ENCODE measurements at places on chromosomes 6 and 20. TPM values are rescaled to one million over a fixed set of nuclear protein-coding genes. Genes with fewer than 3 reads are reported as not detected.
A peak's percentile ranks its signal among the peaks of the same experiment; 100 is the strongest.

DNA sequence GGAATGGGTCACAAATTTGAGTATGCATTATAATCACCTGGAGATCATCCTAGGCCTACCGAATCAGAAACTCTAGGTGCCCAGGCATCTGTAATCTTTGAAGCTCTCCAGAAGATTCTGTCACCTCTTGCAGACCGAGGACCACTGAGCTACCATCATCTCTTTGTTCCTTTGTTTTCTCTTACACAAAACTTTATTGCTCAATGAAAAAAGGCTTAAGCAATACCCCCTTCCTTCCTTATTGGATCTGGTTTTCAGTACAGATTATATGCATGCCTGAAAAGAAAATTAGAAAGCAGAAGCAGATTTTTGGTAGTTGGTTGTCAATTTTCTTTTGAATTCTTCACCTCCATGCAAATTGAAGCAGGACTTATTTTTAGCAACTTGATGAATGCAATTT, 31.3 kb downstream of the STX11 start:
- DNase-seq: no peak

The GLP1R gene
- total RNA-seq: not detected

DNA sequence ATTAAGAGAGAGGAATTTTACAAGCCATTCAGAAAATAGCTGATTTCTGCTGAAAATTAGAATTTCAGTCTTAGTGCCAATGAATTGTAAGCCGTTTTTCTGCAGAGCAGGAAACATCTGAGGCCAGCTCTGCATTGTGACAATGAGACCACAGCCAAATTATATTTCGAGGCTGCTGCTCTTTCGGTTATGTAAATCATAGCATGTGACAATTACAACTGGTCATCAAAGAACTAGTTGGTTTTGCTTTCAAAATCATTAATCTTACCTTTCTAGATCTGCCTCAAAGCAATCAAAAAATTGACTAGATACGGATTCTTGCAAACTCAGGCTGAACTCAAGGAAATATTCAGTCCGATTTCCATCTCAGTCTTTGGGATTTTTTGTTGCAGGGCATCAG, 33.4 kb upstream of the INSM1 start:
- no peak for DNase-seq

GRCh38 chr20:53872081-53872541, 198.3 kb downstream of the BCAS1 start:
- no peak for DNase-seq

- DNase-seq: no peak
These were observed 141.1 kb upstream of the FOXQ1 start for GRCh38 chr6:1170794-1171193.

The NRSN1 gene
- not detected for total RNA-seq

The LTB gene
- 0.29 TPM for total RNA-seq

DNA sequence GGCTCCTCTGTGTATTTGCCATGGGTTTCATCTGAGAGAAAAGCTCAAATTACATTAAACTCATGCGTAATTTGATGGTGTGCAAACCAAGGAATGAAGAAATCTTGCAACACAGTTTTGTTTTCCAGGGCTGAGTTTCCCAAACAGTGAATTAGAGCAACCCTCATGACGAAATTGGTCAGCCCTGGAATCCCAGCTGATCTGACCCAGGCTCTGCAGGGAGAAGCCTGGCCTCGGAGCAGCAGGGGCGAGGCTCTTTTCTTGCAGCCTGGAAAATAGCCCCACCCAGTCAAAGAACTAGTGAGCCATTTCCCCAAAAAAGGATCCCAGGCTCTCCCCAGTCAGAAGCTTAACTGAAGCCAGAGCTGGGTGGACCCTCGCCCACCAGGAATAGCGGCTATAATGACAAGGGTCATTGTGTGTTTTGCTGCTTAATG, 107.3 kb upstream of the SNX9 start:
- DNase-seq: peak; percentile 94

DNA sequence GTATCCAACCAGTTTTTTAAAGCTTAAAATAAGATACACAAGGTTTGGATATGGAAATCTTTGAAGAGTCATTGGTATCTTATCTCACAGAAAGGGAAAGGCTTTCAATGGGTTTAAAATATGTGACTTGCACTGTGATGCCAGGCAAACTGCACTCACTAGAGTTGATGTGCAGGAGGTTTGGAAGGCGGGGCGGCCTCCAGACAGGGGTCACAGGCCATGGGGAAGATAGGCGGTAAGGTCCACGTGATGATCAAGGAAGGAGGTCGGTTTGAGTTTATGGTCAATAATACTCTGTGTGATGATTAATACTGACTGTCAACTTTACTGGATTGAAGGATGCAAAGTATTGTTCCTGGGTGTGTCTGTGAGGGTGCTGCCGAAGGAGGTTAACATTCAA, 9.5 kb upstream of the RAMACL start:
- DNase-seq: no peak

DNA sequence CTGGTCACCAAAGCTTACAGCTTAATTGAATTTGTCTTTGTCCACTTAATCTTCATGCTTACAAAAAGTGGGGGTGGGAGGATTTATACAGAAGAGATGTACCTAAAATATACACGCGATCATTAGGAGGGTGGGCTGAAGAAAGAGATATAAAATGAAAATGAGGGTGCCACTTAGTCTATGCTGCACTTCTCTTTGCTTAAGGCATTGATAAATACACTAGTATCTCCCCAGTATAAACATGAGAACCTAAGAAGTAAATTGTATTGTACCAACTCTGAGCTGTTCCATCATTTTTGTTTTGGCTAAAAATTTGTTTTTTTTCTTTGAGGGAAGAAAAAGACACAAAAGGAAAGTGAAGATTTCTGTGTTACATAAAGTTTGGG, 170.8 kb upstream of the ZNF217 start:
- DNase-seq: no peak

GRCh38 chr6:136466777-136467176, 83.4 kb downstream of the MAP7 start:
- no peak for DNase-seq

- DNase-seq: no peak
These were observed 147.8 kb downstream of the HS3ST5 start for GRCh38 chr6:114195027-114195365.

DNA sequence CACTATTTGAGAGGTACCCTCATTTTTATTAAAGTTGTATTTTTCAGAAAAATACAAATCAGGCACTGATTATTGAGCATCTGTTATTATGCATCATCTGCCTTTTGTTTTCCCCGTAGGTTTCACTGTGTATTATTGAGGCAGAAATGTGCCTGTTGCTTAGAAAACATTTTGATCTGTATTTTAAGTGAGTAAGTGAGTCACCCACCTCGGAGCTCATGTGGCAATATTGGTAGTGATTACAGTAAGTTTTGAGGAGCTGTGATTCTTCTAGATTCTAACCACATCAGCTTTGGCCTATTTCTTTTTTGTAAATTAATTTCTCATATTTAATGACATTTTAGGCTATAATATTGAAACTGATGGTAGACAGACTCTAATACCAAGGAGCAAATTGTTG, 59.6 kb upstream of the LAMP5 start:
- DNase-seq: peak; percentile 1

DNA sequence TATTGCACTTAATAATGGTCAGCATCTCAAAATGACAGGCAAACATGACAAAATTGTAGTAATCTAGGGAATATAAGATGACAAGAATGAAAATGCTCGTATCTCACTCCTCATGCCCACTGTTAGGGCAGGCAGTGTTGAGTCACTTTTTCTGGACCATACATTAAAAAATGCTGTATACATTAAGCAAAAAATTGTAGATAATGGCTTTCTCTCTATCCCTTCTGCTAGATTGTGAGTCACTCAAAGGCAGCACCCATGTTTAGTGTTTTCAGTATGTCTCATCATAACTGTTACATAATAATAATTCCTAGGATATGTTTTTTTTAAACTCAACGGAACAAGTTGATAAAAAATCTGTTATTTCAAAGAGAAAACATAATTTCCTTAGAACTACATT, 199.3 kb downstream of the TENT5A start:
- peak; percentile 21 for DNase-seq

The PRICKLE4 gene
- not detected for total RNA-seq

GRCh38 chr6:32741031-32741960, at the start of gene HLA-DQA2:
Gene HLA-DQA2 (plus strand): TSS chr6:32741391. CDS start chr6:32741444, 53 bp downstream.
- DNase-seq: no peak

GRCh38 chr6:88650979-88651378, 312.4 kb downstream of the RNGTT start:
- DNase-seq: no peak

DNA sequence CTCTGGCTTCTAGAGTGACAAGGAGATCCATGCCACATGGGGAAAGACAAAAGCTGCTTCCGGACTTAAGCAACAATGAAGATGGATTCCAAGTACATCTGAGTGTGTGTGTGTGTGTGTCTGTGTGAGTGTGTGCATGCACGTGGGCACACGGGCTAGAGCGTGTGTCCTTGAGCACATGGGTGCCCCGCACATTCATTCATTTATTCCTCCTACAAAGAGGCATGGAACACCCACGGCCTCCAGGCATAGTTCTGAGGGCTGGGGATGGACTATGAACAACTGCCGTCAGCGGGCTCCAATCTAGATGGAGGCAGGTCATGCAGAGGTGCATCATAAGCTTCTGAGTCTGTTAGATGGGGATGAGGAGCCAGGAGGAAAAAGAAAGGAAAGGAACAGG, 49.1 kb downstream of the GRM4 start:
- DNase-seq: no peak

DNA sequence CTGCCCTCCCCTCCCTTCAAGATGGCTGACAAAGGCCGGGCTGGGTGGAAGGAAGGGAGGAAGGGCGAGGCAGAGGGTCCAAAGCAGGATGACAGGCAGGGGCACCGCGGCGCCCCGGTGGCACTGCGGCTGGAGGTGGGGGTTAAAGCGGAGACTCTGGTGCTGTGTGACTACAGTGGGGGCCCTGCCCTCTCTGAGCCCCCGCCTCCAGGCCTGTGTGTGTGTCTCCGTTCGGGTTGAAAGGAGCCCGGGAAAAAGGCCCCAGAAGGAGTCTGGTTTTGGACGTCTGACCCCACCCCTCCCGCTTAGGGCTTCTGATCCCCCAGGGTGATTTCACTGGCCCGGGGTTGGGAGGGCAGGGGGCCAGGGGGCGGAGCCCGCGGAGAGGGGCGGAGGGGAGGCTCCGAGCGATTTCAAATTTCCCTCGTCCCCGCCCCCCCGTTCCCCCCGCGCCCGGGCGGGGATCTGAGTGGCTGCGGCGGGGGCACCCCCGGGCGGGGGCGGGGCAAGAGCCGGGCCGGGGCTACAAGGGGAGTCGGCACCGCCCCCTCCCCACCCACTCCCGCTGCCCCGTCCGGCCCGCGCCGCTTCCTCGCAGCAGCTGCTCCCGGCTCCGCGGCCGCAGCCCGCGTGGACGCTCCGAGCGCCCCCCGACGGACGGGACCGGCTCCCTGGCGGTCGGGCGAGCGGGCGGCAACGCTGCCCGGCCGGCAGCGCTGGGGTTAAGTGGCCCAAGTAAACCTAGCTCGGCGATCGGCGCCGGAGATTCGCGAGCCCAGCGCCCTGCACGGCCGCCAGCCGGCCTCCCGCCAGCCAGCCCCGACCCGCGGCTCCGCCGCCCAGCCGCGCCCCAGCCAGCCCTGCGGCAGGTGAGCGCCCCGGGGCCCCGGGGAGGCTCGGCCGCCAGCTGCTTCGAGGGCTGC, at the start of gene DNMT3B:
Gene DNMT3B (plus strand): TSS at position 555 of the 923 bp plus-strand sequence. CDS start 17,939 bp downstream, outside the sequence.
- peak; percentile 99 for DNase-seq

DNA sequence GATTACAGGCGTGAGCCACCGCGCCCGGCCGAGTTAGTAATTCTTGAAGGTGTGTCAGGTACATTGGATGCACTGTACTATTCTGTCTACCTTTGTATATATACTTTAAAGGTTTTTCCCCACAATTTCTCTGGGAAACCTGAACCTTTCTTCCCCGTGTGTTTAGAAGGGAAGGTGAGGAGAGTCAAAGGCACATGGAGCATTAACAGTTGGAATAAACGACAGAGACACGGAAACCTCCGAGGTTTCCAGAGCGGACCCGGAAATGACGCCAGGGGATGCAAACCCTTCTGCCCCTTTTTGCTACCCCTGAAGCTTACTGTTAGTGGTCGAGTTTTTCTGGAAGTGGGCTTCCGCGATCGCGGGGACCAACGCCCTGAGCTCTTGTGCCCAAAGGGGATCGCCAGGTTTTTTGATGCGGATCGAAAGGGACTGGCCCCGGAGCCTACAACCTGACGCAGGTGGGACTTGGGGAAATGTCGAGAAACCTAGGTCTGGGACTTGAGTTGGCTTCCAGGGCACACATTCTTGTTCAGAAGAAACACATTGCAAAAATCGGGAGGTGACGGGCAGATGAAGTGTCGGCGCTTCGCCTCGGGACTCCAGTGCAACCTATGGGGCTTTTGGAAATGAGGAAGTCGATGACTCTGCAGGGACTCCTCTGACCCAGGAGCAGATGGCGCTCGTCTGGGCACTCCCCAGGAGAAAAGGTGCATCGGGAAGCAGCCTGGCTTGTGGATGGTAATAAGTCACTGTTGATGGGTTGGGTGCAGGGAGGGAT, 218.2 kb downstream of the OR2B2 start:
- DNase-seq: peak; percentile 43

The SLCO4A1 gene
- total RNA-seq: under 0.01 TPM

The AKAP12 gene
- total RNA-seq: 70.1 TPM

- DNase-seq: peak; percentile 71
These were observed 98.7 kb downstream of the SHLD1 start for GRCh38 chr20:5848711-5849505.

DNA sequence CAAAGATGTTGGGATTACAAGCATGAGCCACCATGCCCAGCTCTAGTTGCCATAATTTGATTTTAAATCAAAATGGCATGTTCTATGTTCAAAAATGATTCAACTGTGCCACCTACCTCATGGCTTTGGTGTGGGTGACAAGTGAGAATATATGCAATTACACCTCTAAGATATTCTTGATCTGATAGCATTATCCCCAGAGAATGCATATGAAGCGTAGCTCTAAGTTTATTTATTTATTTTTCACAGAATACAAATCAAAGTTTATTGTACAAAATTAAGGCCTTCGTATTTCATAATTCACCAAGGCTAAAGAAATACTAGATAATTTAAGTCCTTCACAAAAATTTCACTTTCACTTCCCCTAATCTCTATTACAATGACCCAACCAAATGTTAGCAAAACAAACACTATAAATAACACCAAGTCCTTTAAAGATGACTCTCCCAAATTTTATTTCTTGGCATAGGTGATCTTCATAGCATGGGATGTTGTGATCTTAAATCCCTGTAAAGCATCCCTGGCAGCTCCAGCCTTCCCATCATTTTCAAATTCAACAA, 205.9 kb upstream of the TAB2 start:
- DNase-seq: no peak

DNA sequence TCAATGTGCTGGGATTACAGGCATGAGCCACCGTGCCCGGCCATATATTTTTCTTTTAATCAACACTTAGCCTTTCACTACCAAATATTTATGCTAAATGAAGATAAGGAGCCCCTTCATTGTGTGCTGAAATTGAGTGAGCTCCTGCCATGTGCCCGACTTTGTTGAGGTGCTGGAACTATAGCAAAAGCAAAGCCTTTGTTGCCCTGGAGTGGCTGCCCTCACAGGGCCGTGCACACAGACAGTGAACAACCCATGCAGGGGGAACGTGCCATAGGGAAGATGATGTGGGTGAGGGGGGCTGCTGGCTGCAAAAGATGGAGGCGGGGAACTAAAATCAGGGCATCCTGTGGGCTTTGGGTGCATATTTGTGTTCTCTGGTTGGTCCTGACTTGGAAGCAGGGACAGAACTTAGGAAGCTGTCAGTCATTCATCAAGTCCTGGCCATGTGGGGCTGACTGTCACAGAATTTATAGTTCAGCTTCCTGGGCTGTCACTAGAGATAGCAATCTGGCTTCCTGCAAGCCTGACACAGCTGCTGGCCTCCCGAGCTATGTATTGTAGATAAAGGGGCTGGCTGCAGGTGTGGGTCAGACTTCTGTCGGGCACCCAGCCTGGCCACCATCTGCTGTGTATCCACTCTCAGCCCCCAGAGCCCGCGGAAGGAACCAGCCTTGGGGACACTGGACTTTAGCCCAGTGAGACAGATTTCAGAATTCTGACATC, 56.8 kb upstream of the MPC1 start:
- DNase-seq: no peak

All from osteoblast (primary cell).